ENCODE measurements at places on chromosomes 5 and 9.

DNA sequence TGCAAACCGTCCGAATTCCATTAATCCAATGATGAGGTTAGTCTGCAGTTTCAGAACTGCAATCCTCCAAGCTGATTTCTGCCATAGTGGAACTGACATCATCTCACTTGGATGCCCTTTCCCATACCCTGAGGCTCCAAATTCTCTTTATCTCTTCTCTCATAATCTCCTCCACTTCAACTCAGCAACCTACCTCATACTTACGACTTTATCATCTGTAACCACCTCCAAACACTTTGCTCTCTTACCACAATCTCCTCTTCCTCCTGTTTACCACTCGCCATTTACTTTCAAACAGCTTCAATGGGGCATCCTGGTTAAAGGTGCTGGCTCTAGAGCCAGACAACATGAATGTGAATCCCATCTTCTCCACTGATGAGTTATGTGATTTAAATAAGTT lies 223.2 kb downstream of the EPB41L4A start:
- DNase-seq: no peak

DNA sequence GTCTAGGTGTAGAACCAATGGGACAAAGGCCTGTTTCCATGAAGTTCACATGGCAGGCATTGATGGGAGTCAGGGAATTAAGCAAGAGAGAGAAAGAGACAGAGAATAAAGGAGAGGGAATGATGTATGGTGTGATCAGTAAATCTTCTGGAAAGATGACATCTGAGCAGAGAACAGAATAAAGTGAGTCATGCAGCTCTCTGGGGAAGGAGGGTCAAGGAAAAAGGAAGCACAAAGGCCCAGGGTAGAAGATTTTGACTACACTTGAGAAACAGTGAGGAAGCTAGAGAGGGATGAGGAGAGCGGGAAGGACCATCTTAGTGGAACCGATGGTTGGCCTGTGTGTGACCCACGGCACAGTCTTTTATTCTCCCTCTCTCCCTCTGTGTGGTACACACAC lies 425.9 kb downstream of the SPOCK1 start:
- DNase-seq: no peak

DNA sequence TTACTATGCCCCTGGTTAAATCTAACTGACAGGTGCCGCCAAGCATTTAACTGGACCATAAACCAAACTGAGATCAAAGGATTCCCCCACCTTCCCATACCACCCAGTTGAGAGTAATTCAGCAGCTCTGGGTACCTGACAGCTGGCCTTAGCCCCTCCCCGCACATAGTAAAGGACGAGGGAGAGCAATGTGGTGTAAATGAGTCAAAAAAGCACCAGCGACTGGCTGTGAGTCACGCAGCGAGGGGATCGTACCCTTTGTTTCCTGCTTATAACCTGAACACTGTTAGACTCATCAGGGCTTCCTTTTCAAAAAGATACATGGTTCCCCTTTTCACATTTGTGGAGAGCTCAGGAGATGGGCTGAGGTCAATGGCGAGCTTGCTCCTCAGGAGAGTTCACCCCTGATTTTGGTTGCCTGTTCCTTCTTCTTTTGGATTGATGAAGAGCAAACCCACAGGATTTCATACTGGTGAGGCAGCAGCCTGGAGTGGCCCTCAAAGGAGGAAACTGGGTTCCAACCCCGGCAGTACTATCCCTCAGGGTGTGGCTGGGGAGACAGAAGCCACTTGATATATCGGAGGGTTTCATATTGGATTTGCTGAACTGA lies 71.5 kb downstream of the ANKRD33B start:
- DNase-seq: peak; percentile 13

GRCh38 chr9:29556317-29556716 lies 1983.0 kb upstream of the C9orf72 start:
- no peak for DNase-seq

GRCh38 chr9:3692606-3693005 lies 166.8 kb upstream of the RFX3 start:
- DNase-seq: no peak

DNA sequence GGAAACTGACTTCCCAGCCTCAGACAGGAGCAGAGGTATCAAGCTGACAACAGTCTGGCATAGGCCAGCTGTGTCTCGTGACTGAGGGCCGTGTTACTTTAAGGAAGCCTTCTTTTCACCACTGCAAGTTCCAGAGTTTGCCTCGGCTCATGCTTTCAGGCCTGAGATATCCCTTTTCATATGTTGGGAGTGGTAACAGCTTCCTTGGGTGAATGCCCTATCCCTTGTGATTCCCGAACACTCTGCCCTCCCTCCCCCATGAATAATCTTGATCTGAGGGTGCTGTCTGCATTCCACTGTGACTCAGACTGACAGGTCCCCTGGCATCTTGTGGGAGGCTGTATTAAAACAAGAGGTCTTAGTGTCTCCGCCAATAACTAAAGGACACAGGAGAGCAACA lies 49.7 kb upstream of the ARL15 start:
- DNase-seq: no peak

GRCh38 chr5:143053780-143054179 lies 283.6 kb downstream of the ARHGAP26 start:
- DNase-seq: no peak

GRCh38 chr9:134851020-134851419 lies 29.6 kb upstream of the FCN2 start:
- DNase-seq: no peak

DNA sequence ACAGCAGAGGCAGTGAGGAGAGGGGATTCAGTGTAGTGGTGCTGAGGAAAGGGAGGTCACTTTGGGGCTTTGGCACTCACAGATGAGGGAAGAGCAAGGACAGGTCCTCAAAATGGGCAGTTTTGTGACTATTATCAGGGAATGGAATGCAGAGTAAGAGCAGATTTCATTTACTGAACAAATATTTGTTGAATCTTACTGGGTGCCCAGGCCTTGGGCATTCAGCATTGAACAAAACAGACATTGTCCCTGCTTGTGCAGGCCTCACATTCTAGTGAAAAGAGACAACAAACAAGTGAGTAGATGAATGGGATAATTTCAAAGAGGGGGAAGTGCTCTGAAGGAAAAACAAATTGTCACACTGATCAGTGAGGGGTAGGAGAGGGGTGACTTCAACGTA lies 404.1 kb downstream of the DMRT2 start:
- DNase-seq: no peak

- DNase-seq: no peak
These were observed 16.6 kb downstream of the HK3 start for GRCh38 chr5:176882567-176882903.

DNA sequence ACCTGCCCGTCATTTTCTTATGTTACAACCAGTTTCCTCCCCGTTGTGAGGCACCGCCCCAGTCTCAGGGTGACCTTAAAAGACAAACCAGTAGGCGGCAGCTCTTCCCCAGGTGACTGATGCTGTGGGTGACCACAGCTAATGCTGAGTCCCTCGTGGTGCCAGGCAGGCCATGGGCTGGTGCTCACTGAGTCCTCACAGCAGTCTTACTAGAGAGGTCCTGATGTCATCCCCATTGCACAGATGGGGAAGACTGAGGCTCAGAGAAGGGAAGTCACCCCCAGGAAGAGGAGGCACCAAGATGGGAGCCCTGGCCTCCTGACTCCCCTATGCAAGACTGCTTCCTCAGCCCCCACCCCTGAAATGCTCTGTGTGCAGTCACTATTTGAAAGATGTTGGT lies 978 bp downstream of the CFAP157 start:
- no peak for DNase-seq

DNA sequence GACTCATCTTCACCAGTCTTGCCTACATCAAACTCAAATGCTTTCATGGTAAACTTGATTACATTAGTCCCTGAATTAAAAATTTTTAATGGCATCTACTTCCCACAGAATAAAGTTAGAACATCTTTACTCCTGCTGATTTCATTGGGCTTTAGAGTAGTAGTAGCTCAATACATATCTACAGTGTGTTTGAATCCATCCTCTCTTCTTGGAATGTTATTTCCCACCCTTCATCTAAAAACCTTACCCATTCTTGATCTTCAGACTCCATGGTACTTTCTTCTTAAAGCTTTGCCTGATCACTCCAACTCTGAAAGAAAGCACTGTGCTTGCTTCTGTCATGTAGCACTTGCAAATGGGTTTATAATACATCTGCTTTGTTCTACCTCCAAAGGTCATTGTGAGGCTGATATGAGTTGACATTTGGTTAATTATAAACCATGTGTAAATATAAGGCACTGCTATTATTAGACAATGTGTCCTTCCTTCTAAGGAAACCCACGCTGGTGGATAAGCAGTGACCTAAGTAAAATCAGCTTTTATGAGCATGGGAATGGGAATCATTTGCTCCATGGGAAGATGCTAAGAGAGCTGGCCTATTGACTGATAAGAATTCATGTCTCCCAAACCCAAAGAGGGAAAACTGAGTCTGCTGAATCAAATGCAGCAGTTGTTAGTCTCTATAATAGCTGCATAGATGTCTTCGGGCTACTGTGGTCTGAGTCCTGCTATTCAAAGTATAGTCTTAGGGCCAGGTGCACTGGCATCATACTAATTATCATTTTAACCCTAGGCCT lies 7.5 kb upstream of the PRLR start:
- DNase-seq: no peak

DNA sequence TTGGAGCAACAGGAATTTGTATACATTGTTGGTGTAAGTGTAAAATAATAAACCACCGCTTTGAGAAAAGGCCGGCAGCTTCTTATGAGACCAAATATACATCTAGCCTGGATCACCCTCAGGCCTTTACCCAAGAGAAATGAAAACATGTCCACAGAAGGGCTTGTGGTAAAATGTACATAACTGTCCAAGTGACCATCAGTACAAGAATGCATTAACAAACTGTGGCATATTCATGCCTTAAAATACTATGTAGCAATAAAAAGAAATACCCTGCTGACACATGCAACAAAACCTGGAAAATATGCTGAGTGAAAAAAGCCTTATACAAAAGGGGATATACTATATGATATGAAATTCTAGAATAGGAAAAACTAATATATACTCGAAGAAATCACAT lies 311.9 kb upstream of the TRPC7 start:
- DNase-seq: no peak

DNA sequence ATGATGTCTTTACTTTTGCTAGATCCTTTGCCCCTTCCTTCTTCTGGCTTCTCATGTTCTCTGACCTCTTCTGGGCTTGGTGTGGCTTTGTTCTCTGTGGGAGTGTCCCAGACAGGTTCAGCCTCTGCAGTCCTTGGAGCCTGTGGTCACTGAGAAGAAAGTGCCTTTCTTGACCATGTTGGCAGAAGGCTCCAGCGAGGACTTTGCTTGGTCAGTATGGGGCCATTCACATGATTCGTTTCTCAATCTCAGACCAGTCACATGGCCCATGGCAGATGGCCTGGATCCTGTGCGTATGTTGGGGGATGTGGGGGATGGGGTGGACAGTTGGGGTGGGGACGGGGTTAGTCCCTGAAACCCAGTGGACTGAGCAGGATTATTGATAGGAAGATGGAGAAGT lies 274.1 kb downstream of the ARHGAP26 start:
- DNase-seq: no peak

DNA sequence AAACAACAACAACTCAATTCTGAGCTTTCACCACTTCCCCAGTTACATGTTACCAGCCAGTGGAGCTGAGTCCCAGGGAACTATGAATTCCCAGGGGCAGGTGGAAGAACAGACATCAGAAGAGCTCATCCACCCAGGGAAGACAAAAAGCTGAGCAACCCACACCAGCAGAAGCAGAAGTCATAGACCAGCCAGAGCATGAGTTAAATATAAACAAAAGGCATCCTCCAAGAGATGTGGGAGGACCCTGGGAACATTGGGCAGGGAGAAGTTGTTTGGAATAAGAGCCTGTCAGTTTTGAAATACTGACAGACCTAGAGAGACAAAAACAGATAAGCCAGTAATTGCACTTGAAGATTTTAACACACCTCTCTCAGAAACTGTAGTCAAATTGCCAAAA lies 102.3 kb upstream of the LMX1B start:
- no peak for DNase-seq

DNA sequence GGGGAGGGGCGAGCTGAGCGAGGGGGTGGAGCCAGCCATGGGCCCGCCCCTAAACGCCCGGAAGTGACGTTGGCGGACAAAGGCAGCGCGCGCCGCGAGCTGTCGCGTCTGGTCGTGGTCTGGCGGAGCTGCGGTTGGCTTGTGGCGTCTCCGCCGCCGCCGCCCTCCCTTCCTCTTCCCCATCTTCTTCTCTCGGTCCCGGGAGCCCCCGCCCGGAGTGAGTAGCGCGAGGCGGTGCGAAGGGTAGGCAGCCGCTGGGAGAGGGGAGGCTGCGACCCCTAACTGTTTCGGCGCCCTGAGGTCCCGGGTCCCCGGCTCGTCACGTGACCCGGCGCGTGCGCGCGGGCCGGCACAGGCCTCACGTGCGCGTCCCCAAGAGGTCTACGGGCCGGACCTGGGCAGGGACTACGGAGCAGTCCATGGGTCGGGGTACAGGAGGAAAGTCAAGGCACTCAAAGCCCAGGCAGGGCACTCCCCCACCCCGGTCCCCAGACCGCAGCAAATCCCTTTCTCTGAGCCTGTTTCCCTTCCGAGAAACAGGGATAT lies at the start of gene NTMT1:
Gene NTMT1 (plus strand): TSS at position 85 of the 546 bp plus-strand sequence. CDS start 6,541 bp downstream, outside the sequence.
- DNase-seq: no peak

DNA sequence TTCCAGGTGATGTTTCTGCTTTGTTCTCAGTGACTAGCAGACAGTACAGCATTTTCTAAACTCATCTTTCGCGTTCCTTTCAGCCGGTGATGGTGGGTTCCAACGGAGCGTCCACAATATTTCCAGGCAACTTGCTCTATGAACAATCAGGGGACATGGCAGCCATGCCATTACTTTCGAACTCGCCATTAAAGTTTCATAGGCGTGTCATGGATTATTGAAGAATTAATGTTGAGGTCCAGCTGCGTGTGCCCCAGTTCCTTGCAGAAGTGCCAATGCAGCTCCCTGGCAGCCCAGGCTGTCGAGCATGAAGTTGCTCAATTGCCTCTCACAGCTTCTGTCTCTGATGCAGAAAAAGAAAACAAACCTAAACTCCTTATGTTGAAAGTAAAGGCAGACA lies 262.2 kb downstream of the IRX2 start:
- DNase-seq: no peak

DNA sequence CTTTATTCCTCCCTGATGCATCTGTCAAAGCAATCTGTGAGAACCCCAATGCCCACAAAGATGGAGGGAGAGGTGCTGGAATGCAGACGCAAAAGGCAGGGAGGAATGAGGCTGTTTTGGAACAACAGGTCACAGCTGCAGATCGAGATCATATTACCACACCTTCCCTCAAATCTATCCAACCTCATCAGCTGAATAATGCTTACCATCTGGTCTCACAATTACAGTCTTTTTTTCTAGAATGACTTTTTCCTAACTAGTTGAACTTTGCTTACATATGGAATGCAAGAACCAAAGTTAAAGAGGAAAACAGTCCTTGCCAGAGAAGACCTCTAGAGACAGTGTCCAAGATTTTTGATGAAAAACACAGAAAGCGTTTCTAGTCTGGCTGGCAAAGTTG lies 158.1 kb downstream of the LPAR1 start:
- no peak for DNase-seq

Data from pulmonary artery endothelial cell (primary cell).